ENCODE measurements at places on chromosomes 16 and 17.

GRCh38 chr17:81173762-81174155 is 7.7 kb upstream of the AATK start:
- no peak for DNase-seq

- no peak for DNase-seq
These were observed 20.6 kb downstream of the GLYR1 start for GRCh38 chr16:4826526-4826925.

DNA sequence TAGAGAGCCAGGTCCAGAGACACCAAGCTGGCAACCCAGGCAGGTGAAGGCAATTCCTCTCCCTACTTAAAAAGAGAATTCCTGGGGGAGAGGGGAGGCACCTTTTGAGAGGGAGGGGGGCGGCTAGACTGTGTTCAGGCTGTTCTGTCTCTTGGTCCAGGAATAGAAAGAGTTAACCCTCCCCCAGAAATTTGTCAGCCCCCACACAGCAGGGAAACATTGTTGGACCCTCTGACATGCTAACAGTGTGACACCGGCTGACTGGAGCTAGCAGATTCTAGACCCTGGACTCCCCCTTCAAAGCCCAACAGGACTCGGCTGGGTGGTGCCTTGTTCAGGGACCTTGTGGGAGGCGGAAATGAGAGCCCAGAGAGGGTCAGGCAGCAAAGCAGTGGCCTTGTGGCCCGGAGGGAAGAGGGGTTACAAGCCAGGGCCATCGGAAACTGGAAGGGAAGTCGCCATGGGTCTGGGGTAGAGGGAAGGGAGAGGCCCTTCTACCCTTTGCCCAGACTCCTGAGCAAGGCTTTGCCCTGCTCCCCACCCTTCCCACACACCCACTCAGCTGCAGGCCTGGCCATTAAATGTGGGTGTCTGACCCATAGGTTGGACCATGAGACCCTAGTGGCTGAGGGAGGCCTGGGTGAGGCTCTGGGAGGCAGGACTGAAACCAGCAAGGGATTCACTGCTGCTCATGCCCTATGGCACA is 44.6 kb downstream of the RAI1 start:
- DNase-seq = no peak

GRCh38 chr17:82065638-82066303 is at the start of gene DUS1L:
Gene DUS1L, minus strand, starts transcription at chr17:82065804. Its CDS starts 745 bp downstream, at chr17:82065059.
- peak; percentile 74 for DNase-seq

- no peak for DNase-seq
These were observed 402.0 kb upstream of the TNRC6C start for GRCh38 chr17:77556383-77557061.

- no peak for DNase-seq
These were observed 72.5 kb upstream of the CBX4 start for GRCh38 chr17:79911430-79912399.

DNA sequence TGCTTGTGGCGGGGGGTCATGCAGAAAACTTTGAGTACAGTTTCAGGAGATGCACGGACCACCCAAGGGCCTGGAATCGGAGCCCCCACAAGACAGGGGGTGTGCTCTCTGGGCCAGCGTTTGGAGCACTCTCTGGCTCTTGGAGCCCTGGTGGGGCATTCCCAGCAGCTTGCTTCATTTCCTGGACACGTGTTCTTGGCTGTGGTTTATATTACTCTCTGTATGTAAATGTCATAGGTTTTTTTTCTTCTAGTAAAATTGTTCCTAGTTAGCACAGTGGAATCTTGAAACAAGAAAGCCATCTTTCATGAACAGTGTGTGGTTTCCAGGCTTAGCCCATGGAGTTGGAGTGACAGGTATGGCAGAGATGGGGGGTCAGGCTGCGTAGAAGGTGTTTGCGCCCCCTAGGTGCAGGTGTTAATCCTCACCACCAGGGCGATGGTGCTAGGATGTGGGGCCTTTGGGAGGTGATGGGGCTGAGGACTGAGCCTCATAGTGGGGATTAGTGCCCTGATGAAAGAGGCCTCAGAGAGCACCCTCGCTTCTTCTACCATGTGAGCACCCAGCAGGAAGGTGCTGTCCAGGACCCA is 79.8 kb downstream of the JPH3 start:
- no peak for DNase-seq

GRCh38 chr17:32568705-32569104 is 81.9 kb downstream of the CDK5R1 start:
- no peak for DNase-seq

GRCh38 chr17:32503251-32504165 is 16.7 kb downstream of the CDK5R1 start:
- DNase-seq = peak; percentile 37

GRCh38 chr17:81013642-81014041 is 21.3 kb upstream of the BAIAP2 start:
- no peak for DNase-seq

DNA sequence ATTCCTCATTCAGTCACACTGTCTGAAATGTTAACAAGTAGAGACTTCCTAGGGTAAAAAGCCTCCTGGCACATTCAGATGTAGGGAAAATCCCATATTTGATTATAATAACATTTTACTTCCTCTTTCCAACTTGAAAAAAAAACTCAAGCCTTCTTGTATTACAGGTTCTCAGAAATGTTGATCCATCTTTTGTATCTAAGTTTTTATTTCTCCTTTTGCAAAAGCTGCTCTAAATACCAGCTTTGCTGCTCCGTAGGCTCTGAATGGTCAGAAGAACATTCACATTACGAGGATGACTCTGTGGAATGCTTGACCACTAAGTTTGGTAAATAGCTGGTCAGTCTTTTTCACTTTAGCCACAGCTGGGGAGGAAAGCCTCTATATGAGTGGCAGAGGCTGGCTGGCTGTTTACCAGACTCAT is 13.2 kb upstream of the HEATR6 start:
- no peak for DNase-seq

GRCh38 chr17:57665696-57666095 is 79.4 kb downstream of the CCDC182 start:
- no peak for DNase-seq

DNA sequence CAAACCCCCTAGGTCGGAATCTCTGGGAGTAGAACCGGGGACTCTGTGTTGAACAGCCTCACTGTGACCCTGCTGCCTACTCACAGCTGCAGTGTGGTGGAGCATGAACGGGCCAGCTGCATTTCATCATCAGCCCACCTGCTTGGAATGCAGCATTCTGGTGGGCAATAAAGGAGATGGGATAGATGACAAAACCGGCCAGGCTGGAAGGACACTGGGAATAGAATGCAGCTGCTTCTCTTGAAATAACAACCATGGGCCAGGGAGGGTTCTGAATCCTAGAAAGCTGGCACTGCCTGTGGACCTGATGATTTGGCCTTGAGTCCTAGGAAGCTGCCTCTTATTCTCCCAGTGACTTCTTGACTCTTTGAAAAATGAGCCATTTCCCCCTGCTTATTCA is 23.5 kb downstream of the CFAP97D1 start:
- DNase-seq = no peak

GRCh38 chr17:70158591-70158990 is 10.7 kb upstream of the KCNJ2 start:
- no peak for DNase-seq

DNA sequence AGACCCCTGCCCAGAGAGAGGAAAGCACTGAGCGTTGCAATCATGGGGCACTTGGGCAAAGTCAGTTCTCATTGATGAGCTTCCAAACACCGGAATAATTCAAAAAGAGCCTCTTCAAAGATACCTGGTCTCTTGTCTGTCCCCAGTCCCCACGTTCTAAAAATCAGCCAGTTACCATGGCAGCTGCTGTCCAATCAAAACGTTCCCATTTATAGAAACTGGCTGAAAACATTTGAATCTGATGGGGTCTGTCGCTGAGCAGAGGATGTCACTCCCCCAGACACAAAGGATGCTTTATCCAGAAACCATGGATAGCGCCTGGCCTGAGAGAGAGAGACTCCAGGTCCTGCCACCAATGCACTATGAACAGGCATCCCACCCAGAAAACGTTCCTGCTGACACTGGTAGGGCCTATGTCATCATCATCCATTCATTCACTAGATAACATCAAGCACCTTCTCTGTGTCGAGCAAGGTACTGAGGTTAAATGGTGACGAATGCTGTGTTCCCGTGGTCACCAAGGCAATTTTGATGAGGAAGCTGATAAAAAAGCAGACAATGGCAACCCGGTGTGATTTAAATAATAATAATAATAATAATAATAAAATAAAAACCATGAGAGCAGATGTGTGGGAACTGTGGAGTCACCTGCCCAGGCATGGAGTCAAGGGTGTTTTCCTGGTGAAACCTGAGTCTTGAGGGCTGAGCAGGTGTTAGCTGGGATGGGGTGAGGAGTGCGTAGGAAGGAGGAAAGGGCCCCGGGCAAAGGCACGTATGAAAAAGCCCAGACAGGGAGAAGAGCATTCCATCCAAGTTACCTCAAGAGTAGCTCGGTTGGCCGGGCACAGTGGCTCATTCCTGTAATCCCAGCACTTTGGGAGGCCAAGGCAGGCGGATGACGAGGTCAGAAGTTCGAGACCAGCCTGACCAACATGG is 19.0 kb upstream of the CALB2 start:
- no peak for DNase-seq

- no peak for DNase-seq
These were observed 21.6 kb upstream of the CDH1 start for GRCh38 chr16:68715471-68715870.

DNA sequence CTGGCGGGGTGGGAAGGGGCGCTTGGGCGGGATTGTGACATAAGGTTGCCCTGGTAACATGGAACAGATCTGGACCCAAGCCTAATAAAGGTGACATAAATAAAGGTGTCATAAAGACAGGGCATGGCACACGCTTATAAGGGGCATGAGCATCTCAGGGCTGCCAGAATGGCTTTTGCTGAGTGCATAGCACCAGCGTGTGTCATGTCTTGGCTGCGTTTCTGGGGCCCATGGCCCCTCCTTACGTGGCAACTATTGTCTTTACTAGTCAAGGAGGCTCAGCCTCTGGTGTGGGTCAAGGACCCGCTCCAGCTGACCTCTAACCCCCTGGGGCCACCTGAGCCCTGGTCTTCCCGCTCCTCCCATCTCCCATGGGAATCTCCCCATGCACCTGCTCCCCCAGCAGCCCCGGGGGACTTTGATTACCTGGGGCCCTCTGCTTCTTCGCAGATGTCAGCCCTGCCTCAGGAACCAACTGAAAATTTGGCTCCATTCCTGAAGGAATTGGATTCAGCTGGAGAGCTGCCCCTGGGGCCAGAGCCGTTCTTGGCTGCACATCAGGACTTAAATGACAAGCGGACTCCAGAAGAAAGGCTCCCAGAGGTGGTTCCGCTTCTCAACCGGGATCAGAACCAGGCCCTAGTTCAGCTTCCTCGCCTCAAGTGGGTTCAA is 13.9 kb downstream of the LRRC37B start:
- DNase-seq = peak; percentile 78

GRCh38 chr16:4097826-4098240 is 18.4 kb downstream of the ADCY9 start:
- no peak for DNase-seq

GRCh38 chr16:75647112-75647491 is 363 bp downstream of the KARS1 start:
- DNase-seq = no peak

DNA sequence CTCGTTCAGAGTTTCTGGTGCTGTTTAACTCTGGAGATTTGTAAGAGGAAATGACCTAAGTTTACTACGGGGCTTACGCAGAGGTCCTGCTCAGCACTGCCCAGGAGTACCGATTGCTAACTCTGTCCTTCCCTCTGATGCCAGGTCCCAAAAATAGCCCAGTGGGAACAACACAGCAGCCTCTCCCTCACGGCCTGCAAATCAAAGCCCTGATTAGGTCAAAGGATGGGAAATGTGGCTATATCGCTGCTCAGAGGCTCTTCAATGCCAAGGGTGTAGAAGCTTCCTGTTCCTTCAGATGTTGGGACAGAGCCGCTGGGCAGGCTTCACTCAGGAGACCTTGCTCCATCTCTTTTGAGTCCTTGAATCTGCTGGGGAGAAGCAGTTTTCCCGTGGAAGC is 174.2 kb upstream of the KCNJ16 start:
- DNase-seq = no peak

- peak; percentile 96 for DNase-seq
These were observed at the start of gene SLC12A4 for GRCh38 chr16:67968400-67969253. Gene SLC12A4, minus strand, starts transcription at chr16:67968637. Its CDS starts 84 bp downstream, at chr16:67968553.

GRCh38 chr17:55037828-55038227 is 69.3 kb downstream of the STXBP4 start:
- no peak for DNase-seq

DNA sequence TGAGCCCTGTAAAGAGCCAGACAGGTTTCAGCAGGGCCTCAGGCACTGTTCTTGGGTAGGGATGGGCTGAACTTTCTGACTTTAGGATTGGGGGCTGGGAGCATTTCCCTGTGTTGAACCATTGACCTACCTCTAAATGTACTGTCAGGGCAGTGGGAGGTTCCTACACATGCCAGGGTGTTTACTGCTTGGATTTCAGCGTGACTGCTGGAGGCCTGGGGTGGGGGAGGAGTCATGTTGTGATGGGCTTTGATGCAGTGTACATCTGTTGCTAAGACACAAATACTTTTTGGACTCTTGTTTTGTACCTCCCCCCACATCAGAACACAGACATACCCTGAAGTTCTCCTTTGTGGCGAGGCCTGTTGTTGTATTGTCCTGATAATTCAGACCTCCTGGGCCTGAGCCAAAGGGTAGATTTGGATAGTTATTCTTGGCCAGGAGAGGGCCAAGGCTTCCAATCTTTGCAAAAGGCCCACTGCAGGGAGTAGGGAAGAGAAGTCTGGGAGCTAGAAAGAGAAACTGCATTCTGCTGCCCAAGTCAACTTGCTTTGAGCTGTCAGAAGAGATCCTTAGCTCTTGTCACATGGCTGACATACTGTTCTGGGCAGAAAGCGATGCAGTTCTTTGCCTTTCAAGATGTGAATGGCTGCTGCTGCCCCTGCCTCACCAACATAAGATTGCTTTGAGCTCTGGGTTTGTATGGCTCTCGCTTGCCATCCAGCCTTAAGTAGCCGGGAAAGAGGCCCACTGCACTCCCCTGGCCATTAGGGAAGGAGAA is 3.7 kb downstream of the NFE2L1 start:
- no peak for DNase-seq

- no peak for DNase-seq
These were observed 100.7 kb downstream of the RAB11FIP4 start for GRCh38 chr17:31492206-31492605.

- DNase-seq = peak; percentile 45
These were observed 929 bp downstream of the SLC25A11 start for GRCh38 chr17:4938688-4939545.

DNA sequence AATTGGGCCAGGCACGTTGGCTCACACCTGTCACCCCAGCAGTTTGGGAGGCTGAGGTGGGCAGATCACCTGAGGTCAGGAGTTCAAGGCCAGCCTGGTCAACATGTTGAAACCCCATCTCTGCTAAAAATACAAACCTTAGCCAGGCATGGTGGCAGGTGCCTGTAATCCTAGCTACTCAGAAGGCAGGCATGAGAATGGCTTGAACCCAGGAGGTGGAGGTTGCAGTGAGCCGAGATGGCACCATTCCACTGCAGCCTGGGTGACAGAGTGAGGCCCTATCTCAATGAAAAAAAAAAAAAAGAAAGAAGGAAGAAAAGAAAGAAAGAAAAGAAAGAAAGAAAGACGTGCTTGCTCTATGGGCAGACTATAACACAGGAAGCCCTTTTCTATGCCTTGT is 84.4 kb downstream of the FOXL1 start:
- no peak for DNase-seq

DNA sequence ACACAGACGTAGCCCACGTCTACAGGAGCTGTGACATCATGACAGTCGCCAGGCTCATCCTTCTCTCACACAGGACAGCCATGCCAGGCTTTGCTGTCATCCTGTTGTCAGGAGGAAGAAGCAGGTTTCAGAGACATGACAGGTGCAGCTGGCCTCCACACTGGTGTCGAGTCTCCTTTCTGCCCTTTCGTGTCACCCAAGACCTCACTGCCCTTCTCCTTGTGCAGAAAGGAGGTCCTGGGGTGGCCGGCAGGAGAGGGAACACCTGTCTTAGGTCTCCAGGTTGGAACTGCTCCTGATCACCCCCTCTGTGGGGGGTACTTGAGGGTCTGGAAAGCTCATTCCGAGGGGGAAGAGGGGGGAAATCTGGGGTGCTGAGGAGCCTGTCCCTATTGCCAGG is 41.6 kb upstream of the IRF8 start:
- DNase-seq = no peak

All from aorta (tissue), 5 donors.